Activated CD4-positive, alpha-beta T cell treated with anti-CD3 and anti-CD28 coated beads, Interleukin-2, amount 10 ng/mL, durations not matched to agents 24 days and 14 days (primary cell): ENCODE measurements at places on chromosomes 3 and 15. TPM values are rescaled to one million over a fixed set of nuclear protein-coding genes. Genes with fewer than 3 reads are reported as not detected.

- no peak for DNase-seq
Measured at GRCh38 chr3:93969443-93969842, 4.3 kb downstream of the PROS1 start.

Gene GOLGA6L4
- total RNA-seq = 1.1 and 1.7 TPM in 2 replicates

DNA sequence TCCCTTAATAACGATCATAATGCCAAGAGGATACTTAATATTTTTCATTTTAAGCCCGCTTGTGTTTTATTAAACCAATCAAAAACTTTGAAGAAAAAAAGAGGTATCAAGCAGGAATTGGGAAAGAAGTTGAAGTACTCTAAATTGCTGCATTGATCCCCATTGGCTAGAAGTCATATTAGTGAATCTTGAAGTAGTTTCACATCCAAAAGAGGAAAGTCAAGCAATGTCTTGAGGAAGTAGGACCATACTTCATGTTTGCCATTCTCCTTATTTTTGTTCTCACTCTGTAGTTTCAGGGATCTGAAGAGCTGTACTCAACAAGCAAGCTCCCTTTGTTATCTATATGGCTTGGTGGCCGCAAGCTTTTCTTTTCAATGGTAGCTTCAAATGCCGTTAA lies 2.2 kb downstream of the SCAANT1 start:
- DNase-seq = no peak

GRCh38 chr3:59056706-59057105 lies 6.9 kb upstream of the CFAP20DC start:
- no peak for DNase-seq

GRCh38 chr3:14564741-14565140 lies 24.6 kb upstream of the GRIP2 start:
- no peak for DNase-seq

Gene CCR8
- 5.7 and 7.5 TPM in 2 replicates for total RNA-seq

- DNase-seq = no peak
Measured at GRCh38 chr3:152305075-152305474, 36.3 kb downstream of the MBNL1 start.

- no peak for DNase-seq
Measured at GRCh38 chr3:61184956-61185355, 66.3 kb downstream of the FHIT start.

- no peak for DNase-seq
Measured at GRCh38 chr3:108527109-108527508, 16.7 kb upstream of the MYH15 start.

DNA sequence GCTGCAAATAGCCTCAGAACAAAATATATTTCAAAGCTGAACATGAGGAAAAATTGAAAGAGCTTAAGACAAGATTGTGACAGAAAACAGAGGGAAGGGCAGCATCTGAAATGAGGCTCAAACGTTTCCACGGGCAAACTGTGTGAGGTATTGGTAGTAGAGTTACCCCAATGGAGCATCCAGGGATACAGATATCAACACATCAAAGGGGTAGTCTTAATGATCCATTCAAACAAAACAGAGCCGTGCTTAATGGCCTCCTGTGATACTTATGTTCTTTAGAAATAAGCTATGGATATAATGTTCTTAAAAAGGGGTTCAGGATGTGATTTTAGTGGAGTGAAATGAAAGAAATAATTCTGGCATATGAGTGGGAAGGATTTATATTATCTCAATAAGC lies 430.3 kb upstream of the PDZRN3 start:
- DNase-seq = no peak

GRCh38 chr3:32285891-32286290 lies 47.4 kb downstream of the CMTM8 start:
- no peak for DNase-seq

- DNase-seq = no peak
Measured at GRCh38 chr3:28972921-28973320, 307.9 kb upstream of the RBMS3 start.

GRCh38 chr3:9422712-9423424 lies 25.5 kb downstream of the SETD5 start:
- no peak for DNase-seq

DNA sequence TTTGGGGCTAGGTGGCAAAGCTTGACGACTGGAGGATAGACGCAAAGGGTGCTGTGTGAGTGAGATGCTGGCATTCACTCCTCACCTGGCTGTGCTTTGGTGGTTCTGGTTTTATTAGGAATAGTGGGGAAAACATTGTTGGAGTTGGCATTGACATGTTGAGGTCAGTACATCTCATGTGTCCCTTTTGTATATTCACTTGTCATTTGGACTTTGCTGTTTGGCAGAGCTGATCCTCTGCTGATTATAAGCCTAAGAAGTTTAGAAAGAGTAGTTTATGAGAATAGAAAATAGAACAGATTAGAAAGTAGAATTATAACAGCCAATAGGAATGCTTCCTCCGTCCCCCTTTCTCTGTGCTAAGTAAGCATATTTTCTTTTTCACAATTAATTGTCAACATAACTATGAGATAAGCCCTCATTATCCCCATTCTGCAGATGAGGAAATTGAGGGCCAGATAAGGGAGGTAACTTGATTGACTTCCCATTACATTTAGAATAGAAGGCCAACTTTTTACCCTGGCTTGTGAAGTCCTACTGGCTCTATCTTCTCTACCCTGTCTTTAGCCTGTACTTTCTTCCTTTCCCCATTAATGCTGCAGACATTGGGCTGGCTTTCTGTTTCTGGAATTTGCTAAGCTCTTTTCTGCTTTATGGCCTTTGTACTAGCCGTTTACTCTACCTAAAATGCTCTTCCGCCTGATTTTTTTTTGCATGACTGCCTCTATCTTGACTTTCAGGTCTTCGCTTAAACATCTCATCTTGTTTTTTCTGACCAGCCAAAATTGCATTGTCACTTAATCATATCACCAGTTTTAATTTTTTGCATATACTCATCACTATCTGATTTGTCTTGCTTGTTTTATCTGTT lies 12.8 kb downstream of the ITPR1 start:
- no peak for DNase-seq

DNA sequence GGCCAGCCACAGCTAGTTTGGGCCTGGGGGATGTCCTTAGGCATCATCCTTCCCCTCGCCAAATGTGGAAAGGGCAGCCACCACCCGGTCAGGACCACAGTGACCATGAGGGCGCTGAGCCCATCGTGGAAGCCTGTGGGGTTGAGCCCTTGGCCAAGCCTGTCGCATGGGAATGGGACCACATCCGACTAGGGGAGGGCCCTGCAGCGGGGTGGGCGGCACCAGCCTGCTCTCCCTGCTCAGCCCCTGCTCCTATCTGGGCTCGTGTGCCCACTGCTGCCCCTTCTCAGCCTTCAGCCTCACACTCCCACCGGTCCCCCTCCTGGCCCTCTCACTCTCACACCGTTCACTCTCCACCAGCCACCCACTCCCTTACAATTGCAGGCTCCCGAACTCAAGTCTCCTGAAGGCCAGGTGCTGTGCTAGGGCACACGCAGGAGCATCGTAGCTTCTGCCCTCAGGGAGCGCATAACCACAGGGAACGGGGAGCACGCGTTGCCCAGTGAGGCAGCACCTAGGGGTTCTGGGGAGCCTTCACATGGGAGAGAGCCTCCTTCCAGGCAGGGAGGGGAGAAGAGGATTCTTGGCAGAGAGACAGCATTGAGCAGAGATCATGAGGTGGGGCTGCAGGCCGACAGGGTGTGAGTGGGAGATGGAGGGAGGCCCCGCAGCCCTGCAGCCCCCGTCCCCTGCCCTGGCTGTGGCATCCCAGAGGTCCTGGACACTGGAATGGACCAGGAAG lies 26.1 kb downstream of the LOXL1 start:
- no peak for DNase-seq

DNA sequence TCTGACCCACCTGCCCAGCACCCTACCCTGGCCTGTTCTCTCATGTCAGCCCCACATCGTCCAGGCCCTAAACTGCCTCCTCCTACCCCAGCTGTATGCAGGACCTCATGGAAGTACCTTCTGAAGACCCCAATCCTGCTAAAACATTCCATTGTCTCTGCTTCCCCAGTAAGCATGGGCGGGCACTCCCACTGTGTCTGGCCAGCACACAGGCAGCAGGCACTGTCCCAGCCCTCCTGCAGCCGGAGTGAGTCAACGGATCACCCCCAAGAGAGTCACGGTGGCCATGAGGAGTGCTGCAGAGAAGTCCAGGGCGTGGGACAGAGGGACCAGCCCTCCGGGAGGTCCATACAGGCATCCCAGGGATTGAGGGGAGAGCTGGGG lies 36.4 kb upstream of the SLCO2A1 start:
- no peak for DNase-seq
